GOT3 (cell line): ENCODE measurements at places on chromosomes 11 and 22.
A peak's percentile ranks its signal among the peaks of the same experiment; 100 is the strongest.

- DNase-seq = no peak
Measured at GRCh38 chr11:16157327-16157726, 199.0 kb downstream of the SOX6 start.

DNA sequence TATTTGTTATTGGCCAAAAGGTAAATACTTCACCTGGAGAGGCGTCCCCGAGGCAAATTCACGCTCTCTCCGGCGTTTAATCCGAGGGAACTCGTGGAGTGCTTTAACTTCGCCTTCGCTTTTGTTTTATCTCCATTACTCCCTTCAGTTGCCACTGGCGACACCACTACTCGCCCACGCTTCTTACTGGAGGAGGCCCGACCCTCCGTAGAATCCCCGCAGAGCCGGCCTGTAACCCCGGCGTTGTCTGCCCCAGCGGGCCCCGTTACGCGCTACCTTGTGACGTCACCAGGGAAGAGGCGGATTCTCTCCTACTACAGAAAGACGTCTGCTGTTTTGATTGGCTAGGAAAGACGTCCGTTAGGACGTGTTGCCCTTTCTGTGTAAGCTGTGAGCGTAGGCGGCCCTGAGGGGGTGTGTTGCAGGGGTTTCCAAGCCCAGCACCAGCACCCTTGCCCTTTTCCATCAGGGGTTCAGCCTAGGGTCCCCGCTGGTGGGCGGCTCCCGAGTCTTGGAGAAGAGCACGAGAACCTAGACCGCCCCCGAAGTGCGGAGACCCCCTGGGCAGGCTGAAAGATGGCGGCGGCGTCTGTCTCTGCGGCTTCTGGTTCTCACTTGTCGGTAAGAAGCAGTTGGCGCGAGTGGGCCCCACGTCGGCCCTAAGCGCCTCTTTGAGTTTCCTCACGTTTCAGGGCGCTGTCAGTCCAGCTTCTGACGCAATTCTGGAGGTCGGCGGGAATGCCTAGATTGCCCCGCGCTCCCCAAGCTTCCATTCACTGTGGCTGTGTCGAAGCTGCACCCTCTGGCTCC lies at the start of gene CEP57:
Gene CEP57, plus strand, starts transcription at position 376 of the 810 bp plus-strand sequence. Its CDS starts 201 bp downstream, at position 577.
- DNase-seq = peak; percentile 62

- no peak for DNase-seq
Measured at GRCh38 chr11:16611401-16611921, 127.0 kb upstream of the C11orf58 start.

GRCh38 chr22:41070665-41071331 lies 21.6 kb upstream of the EP300 start:
- no peak for DNase-seq

DNA sequence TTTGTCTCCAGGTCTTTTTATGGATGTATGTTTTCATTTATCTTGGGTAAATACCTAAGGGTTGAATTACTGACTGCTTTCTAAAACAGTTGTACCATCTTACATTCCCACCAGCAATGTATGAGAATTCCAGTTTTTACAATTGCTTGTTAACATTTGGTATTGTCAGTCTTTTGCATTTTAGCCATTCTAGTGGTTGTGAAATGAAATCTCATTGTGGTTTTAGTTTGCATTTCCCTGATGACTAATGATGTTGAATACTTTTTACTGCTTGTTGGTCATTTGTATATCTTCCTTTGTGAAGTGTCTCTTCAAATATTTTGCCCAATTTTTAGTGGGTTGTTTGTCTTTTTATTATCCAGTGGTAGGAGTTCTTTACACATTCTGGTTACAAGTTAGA lies 92.8 kb downstream of the ARFGAP2 start:
- DNase-seq = no peak

DNA sequence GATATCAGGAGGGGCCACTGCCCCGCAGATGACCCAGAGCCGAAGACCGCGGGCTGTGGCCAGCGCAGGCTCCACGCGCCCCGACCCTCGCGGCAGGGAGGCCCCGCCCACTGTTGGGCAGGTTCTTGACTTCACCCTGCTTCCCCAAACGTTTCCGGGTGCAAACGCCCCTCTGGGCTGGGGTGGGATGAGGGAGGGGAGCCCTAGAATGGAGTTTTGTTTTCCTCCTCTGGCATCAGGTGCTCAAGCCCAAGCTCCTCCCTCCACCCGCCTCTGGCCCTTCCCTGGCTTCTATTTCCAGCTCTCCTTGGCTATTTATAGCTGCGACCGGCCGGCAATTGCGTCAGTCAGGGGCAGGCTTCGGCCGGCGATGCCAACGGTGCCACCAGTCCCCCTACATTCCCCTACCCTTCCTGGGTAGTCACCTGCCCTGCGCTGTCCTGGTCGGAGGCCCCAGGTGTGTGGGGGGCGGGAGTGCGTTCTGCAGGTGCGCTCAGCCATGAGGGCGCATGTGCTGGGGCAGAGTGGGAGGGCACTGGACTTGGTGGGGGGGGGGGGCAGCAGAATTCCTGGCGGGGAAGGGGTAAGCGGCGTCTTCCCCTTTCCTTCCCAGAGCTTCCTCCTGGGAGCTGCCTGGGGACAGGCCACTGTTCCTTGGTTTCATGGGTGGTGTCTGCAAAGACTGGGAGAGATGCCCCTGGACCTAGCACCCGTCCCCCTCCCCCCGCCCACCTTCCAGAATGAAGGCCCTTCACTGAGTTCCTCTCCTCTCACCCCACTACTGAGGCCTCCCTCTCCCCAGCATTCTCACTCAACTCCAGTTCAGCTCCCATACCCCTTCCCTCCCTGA lies 23.6 kb downstream of the DUSP8 start:
- DNase-seq = no peak

DNA sequence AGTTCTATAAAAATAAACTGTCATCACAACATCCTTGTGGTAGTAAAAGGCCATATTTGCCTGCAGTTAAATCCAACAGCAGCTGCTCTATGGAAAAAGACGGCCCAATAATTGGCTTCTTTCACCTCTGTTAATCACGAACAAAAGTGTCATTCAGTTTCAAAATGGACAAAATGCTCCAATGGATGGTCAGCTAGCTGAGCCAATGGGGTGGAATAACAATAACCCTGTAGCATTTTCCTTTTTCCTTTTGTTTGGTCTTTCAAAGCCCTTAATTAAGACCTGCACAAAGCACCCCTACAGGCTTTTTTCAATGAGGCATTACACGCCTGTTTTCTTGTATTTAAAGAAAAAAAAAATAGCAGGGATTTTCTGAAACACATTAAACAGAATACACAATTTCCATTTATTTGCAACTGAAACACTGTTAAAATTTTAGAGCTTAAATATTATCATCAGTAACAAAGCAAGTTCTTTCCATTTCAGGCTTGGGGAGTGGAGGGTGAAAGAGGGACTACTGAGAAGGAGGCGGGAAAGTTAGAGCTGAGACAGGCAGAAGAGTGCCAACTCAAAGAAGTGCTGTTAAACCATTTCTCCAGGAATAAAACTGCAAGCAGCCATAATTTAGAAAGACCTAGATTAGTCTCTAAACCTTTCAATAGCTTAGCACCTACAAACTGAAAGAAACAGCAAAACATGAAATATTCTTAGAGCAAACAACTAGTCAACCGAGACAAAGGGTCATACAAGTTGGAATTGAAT lies 28.7 kb downstream of the LGR4 start:
- DNase-seq = no peak

DNA sequence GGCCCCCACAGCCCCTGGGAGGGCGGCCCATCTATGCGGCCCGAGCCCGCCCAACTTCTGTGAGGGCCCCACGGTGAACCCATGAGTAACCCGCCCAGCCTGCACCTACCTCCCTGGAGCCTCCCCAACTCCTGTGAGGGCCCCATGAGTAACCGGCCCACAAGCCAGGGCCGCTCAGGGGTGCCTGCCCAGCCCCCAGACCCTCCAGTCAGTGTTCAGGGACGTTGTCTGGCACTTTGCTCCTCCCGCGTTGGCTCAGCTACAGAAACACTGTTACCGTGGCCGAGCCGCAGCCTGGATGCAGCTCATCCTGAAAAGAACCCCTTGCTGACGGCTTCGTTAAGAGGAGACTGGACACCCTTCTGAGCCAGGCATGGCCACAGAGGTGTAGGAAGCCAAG lies 179.6 kb downstream of the BRD1 start:
- DNase-seq = no peak

- DNase-seq = no peak
Measured at GRCh38 chr11:121483805-121484480, 31.2 kb upstream of the SORL1-AS1 start.

DNA sequence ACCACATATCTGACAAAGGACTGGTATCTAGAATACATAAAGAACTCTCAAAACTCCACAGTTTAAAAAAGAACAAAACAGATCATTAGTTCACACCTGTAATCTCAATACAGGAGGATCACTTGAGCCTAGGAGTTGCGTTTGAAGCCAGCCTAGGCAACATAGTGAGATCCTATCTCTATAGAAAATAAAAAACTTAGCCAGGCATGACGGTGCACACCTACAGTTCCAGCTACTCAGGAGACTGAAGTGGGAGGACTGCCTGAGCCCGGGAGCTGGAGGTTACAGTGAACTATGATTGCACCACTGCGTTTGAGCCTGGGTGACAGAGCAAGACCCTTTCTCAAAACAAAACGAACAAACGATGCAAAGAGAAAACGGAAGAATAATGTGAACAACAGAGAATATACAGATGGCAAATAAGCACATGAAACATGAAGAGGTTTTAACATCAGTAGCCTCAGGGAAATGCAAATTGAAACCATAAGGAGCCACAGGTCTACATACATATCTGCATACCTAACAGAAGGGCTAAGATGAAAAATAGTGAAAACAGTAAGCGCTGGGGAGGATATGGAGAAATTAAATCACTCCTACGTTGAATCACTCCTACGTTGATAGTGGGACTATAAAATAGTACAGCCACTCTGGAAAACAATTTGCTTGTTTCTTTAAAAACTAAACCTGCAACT lies 70.7 kb downstream of the DGCR2 start:
- no peak for DNase-seq

DNA sequence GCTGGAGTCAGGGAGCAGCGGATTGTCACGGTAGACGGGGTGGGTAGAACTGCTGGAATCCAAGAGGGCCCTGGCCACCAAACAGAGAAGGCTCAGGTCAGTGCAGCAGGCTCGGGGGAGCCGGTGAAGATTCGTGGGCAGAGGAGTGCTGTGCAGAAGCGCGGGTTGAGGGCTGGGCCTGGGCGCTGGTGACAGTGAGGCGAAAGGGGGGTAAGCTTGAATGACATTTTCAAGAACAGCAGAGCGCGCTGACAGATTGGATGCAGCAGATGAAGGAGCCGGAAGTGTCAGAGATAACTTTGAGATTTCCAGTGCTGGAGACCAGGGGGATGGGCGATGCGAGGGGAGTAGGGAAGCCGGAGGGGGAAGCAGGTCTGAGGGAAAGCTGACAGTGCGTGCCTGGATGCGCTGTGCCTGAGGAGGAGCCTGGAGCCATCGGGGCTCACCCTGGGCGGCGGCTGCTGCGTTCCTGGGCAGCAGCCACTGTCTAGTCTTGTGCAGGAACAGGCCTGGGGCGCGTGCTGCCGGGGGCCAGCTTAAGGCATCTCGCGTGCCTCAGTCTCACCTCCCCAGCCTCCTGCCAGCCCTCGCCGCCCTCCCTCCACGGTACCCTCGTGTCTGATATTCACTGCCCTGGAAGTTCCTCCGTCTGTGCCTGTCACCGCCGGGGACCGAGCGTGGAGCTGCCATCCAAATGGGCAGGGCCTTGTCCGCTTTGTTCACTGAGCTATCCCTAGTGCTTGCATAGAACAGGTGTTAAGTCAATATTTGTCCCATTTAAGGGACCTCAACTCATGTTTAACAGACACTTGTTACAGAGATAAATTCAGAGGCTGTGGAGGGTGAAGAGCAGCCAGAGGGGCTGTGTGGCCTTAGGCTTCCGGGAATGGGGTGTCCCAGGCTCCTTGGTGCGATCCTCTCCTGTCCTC lies 5.2 kb downstream of the GRIK4 start:
- no peak for DNase-seq

- peak; percentile 98 for DNase-seq
Measured at GRCh38 chr22:42615092-42615859, 593 bp upstream of the POLDIP3 start.

GRCh38 chr22:24947383-24947782 lies 889 bp upstream of the LHFPL7 start:
- no peak for DNase-seq

- no peak for DNase-seq
Measured at GRCh38 chr11:1854132-1854948, 1.5 kb downstream of the LSP1 start.

GRCh38 chr22:45995405-45996101 lies 18.6 kb upstream of the WNT7B start:
- no peak for DNase-seq

DNA sequence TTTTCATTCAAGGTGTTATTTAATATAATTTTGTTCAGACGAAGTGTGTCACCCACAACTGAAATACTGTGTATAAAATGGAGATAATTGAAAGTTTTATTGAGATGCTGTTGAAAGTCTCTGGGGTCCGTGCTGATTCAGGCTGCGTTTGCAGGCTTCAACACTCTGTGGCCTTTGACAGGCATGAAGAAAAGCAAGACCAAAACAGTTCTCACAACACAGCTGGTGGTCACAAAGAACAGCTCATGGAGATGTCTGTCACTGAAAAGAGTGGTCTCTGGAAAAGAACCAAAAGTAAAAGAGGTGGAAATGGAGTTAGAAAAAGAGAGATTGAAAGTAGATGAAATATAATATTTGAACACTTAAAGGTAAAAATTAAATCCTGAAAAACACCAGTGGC lies 9.8 kb upstream of the MPPED2 start:
- no peak for DNase-seq

GRCh38 chr22:38955250-38955905 lies 2.0 kb upstream of the APOBEC3A start:
- DNase-seq = no peak

DNA sequence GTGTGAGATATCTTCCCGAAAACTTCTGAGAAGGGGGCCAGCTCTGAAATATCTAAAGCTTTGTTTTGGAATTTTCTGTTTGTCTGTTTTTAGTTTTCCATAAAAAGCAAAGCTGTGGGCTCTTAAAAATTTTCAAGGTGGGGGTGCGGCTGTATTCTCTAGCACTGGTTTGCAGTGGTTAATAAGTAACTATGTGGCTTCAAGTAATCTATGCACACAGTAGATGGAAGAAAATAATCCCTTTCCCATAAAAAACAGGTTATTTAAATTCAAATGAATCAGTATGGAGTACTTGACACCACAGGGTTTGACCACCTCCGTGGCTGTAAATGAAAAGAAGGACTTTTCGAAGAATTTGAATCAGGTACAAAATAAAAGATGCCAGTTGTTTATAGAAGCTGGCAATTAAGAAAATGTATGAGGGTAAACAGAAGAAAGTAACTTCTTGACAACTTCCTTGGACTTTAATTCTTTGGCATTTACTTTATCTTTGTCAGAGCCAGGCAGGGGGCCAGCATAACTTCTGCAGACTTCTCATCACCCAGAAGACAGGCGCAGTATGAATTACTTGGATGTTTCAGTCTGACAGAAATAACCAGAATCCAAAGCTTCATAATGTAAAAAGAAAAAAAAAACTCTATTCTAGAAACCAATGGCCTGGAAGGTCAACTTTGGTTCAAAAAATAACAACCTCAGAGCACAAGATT lies 981.0 kb downstream of the DLG2 start:
- DNase-seq = no peak

DNA sequence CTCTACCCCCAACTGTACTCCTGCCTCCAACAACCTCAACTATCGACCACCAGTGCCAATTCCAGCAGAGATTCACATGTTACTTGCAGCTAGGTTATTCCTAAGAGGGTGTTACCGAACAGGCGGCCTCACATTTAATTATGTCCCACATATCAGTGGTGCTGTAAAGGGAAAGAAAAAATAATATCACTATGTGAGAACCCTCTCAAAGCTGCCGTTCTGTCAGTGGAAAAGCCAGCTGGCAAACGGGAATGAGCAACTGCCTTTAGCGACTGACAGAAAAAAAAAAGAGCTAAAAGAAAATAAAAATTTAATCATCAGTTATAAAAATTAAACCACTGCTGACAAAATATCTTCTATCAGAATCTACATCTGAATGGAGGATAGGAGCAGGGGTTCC lies 270.8 kb upstream of the NARS2 start:
- DNase-seq = no peak
